ENCODE measurements at places on chromosomes 3 and 15. TPM values are rescaled to one million over a fixed set of nuclear protein-coding genes. Genes with fewer than 3 reads are reported as not detected.

Gene SMCO1
- total RNA-seq: not detected

Gene TMCO5A
- total RNA-seq: not detected

Gene NR1I2
- not detected for total RNA-seq

Gene TNNC1
- not detected for total RNA-seq

Gene SPTBN5
- 0.43 TPM for total RNA-seq

Gene SYNM
- total RNA-seq: 0.21 TPM

Gene RARB
- 0.96 TPM for total RNA-seq

Gene FBXL22
- not detected for total RNA-seq

Gene CTXND1
- total RNA-seq: not detected

Gene GATM
- 2.6 TPM for total RNA-seq

Gene FAM98B
- 6.5 TPM for total RNA-seq
